Bone marrow (tissue), 2 donors: ENCODE measurements at places on chromosomes 5 and 9.

DNA sequence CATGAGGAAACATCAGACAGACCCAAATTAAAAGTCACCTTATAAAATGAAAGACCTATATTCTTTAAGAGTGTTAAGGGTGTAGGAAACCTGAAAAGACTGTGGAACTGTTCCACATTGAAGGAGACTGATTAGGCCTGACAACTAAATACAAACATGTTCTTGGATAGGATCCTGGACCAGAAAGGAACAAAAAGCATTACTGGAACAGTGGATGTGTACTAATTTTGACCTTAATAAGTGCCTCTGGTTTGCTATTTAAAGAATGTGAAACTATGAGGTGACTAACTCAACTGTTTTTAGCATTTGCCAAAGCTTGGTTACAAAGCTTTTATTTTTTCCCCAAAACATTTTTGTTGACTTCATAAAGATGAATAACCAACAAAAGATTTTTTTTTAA lies 340.6 kb downstream of the CAAP1 start:
- DNase-seq = no peak

DNA sequence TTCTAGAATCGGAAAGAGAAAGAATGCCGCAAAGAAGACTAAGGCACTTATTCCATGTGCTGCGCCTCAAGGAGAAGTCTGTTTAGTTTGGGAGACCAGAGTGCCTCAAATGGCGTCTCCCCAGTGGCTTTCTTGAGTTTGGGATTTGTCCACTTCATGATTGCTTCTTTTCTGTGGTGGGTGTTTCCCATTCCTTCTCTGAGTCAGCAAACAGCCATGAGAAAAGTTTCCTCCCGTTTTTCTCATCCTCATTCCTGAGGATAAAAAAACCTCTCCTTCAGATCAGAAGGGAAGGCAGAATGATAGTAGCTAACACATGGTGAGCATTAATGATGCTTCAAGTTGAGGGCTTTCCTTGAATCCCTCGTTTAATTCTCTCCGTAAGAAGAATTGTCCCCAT lies 275.9 kb upstream of the WWC1 start:
- DNase-seq = no peak

- no peak for DNase-seq
Measured at GRCh38 chr9:19998153-19998552, 209.3 kb upstream of the SLC24A2 start.

GRCh38 chr5:39760385-39761198 lies 335.8 kb upstream of the DAB2 start:
- DNase-seq = no peak

DNA sequence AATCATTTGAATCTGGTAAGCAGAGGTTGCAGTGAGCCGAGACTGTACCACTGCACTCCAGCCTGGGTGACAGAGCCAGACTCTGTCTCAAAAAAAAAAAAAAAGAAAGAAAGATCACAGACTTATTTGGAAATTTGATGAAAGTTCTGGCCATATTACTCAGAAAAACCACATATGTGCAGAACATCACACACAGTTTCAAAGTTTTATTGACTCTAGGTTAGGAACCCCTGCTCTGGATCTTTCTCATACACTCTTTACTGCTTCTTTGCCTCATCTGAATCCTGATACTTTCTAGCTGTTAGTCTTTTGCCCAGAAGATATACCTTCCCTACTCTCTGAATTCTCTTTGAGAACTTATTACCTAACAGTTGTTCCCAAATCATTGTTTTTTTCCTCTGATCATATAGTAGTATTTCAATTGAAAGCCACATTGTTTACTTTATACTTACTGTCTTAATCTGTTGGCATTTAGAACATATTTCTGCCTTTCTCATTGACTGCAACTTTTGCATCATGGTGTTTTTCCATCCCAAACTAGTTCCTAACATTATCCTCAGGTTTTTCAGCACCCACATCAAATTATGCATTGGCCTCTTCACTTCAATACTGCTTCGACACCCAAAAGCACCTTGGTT lies 68.7 kb downstream of the LNPEP start:
- DNase-seq = no peak

DNA sequence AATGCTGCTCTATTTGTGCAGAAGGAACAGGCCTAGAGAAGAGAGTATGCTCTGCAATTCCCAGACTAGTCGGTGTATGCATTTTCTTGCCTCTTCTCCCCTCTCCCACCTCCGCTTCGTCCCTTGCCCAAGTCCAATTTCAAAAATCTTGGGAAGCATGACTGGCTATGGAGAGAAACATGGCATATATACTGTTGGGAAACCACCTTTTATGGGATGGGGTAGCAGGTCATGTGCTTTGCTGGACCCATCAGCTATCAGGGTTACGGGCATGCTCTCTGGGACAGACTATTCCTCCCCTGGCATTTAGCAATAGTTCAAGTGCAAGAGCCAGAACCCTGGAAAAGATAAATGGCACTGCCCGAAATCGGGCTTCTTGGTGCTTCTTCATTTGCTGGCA lies 12.0 kb downstream of the ISL1 start:
- DNase-seq = no peak

DNA sequence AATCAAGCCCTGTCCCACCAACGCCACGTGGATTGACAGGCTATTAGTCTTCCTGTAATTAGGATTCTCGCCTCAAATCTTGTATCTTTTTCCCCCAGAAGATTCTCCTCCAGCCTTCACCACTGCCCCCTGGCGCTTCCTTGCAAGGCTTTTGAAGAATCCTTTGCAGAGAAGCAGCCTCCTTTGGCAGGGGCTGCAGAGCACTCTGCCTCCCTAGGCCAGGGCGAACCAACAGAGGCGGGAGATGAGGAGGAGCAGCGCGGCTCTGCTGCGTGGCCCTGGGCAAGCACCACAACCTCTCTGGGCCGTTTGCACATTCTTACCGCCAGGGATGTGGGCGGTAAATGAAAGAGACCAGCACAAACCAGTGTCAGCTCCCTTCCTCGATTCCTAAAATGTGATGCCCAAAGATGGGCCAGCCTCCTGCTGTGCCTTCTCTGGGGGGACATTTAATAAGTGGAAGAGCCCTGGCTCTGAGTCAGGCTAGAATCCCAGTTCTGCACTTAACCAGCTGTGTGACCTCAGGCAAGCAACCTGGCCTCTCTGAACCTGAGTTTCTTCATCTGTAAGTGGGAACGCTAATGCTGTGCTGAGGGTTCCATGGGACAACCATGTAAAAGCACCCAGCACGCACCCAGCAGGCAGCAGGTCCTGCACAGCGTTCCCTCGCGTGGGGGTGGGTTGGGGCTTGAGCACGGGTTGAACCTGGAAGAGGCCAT lies 128.6 kb downstream of the KCNIP1 start:
- DNase-seq = no peak

DNA sequence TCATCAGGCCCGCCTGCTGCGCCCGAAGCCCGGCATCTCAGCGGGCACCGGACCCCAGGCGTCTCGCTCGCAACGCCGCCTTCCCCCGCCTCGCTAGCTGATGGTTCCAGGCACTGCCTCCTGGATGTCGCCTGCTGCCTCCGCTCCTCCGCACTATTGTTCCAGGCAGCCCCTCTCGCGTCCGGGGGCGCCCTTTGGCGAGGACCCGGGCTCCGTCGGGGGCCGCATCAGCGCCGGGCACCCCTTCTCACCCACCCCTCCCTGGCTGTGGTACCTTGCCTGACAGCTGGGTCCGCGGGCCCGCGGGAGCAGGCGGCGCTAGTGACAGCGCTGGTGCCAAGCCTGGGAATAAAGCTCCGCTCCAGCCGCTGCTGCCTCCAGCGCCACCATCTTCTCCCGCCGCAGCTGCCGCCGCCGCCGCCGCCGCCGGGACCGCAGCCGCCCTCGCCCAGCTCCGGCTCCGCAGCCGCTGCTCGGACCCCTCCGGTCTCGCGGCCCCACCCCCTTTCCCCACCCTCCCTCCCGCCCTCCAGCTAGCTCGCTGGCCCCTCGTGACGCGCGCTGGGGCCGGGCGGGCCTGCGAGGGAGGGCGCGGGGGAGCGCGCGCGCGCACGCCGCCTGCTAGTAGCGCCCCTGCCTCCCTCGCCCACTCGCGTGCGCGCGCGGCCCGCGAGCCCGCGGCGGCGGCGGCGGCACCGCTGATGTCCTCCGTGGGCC lies at the start of gene APBA1:
TSS of gene APBA1 (minus strand) at position 493 of the 717 bp plus-strand sequence.
- DNase-seq = peak; percentile 23

- DNase-seq = no peak
Measured at GRCh38 chr5:175478008-175478383, 364 bp upstream of the SFXN1 start.
